ENCODE measurements at places on chromosomes 2 and 18.

DNA sequence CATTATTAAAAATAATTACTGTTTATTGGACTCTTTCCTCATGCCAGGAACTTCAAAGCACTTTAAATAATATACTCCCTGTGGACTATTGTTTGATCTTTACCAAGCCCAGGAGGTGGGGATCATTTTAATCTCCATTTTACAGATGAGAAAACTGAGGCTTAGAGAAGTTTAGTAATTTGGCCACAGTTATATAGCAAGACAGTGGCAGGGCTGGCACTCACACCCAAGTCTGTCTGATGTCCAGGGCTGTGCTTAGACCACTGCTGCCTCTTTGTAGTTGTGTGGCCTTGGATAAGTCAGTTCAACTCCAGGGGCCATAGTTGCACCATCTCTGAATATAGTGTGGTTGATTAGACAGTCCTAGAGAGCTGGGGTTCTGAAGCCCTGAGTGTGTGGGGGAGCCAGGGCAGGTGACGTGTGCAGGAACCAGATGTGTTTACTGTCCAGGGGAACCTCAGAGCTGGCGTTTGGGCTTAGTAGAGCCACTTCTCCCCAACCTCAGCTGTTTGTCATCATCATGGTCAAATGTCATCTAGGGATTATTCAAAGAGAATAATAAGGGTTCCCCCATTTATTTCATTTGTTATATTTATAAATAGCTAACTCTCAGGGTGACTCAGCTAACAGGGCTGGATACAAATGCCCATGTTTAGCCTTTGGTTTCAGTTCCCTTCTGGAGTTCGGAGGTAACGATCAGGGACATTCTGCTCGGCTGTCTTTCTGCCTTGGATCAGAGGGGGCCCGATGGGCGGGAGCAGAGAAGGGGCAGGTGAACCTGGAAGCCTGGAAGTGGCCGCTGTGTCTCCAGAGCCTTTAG lies 68.0 kb downstream of the BOLA3 start:
- no peak for DNase-seq

DNA sequence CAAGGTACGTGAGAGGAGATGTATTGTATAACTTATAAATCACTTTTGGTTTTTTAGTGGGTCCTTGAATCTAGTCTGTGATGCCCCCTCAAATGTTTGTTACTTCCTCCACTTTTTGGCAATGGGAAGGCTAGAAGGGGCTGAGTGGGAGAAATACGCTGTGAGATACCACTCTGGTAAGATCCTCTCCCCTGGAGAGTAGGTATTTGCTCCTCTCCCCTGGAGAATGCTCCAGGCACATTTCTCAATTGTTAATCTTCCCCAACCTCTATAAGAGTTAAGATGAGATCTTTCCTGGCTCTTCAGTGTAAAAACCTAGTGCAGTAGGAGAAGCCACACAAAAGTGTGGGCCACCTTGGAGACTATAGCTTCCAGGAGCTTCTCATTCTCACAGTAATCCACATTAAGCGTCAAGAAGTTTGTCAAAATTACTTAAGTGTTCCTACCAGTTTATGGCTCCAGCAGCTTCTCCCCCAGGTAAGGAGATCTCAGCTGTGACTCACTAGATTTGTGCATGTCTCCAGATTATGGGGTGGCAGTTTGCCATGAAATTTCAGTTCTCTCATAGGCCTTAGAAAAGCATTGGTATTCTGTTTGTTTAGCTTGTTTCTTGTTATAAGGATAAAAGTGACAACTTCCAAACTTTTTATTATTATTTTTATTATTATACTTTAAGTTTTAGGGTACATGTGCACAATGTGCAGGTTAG lies 182.6 kb downstream of the FSIP2 start:
- DNase-seq: no peak

GRCh38 chr2:121999264-121999663 lies 243.8 kb downstream of the TSN start:
- no peak for DNase-seq

GRCh38 chr2:231640641-231641111 lies 48.0 kb downstream of the TEX44 start:
- no peak for DNase-seq

DNA sequence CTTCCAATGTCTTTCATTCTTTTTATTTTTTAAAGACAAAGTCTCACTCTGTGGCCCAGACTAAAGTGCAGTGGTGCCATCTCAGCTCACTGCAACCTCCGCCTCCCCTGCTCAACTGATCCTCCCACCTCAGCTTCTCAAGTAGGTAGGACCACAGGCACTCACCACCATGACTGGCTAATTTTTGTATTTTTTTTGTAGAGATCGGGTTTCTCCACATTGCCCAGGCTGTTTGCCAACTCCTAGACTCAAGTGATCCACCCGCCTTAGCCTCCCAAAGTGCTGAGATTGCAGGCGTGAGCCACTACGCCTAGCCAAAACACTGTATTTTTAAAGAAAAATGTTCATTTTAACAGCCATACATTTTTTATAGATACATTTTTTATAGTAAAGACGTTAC lies 12.7 kb downstream of the GCKR start:
- no peak for DNase-seq

DNA sequence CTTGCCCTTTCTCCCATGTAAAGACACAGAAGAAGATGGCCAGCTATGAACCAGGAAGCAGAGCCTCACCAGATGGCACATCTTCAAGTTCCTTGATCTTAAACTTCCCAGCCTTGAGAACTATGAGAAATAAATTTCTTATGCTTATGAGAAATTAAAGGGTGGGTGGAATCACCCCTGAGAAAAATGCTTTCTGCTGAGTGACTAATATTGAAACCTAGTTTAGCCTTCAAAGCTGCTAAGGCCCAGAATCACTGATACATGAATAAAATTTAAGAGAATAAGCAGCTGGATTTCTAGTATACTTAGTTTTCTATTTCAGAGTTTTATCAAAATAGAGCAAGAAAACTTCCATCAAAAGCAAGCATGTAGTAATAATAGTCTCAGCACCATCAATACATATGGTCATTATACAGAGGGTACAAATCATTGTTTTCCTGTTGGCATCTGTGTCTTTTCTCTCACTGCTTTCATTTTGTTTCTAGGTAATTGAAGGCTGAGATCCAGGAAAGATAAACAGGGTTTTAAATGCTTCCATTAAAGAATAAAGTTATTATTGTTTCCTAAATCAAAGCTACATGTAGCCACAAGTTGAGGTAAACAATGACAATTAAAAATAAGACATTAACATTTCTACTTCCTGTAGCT lies 53.3 kb upstream of the COL5A2 start:
- no peak for DNase-seq

GRCh38 chr2:152176113-152176714 lies 651 bp upstream of the STAM2 start:
- no peak for DNase-seq

- DNase-seq: peak; percentile 31
Measured at GRCh38 chr2:38465789-38466127, 88.7 kb upstream of the ATL2 start.

- DNase-seq: no peak
Measured at GRCh38 chr2:20563833-20564232, 87.1 kb downstream of the HS1BP3 start.

DNA sequence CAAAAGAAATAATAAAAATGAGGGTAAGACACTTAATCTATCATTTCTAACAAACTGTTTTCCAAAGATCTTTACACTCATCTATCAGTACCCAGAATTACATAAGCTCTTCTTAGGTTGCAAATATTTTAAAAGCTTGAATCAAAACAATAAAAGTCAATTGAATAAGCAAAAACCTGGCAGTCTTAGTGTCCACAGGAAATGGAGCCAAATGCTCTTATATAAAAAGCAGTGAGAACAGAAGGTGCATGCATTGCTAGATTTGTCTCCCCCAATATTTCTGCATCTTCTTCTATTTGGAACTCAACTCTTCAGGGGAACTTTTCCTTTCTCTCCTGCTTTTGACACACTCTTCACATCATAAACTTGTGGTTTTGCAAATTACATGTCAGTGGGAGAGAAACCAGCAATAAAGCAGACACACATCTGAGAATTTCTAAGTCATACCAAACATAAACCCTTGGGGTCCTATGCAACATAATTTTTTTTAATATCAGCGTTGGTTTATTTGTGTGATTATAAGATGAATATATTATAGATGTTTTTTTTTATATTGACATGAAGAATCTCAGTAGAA lies 343.9 kb upstream of the ACVR2A start:
- DNase-seq: no peak

- DNase-seq: no peak
Measured at GRCh38 chr2:181356526-181357130, 100.6 kb upstream of the ITGA4 start.

DNA sequence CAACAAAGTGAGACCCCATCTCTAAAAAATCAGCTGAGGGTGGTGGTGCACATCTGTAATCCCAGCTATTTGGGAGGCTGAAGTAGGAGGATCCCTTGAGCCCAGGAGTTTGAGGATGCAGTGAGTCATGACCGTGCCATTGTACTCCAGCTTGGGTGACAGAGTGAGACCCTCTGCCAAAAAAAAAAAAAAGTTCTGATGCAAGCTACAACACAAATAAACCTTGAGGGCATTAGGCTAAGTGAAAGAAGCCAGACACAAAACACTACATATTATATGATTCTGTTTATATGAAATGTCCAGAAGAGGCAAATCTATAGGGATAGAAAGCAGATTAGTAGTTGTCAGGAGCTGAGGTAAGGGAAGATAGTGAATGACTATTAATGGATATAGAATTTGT lies 13.0 kb downstream of the YWHAQ start:
- no peak for DNase-seq

DNA sequence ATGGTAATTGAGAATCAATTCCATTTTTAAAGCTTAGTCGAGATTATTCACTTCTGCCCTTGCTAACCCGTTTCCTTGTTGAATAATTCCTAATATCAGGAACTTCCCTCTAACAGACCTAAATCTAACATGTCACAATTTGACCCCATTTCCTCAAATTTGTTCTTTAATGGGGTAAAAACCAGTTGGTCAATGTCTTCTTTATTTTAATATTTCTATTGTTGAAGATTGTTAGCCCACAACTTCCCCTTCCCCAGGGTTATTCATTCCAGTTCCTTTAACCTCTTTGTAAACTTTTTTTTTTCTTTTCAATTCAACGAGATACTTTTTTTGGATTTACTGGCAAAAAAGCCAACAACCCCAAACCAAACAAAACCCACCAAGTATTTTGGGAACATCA lies 7.3 kb downstream of the TNFRSF11A start:
- DNase-seq: no peak

DNA sequence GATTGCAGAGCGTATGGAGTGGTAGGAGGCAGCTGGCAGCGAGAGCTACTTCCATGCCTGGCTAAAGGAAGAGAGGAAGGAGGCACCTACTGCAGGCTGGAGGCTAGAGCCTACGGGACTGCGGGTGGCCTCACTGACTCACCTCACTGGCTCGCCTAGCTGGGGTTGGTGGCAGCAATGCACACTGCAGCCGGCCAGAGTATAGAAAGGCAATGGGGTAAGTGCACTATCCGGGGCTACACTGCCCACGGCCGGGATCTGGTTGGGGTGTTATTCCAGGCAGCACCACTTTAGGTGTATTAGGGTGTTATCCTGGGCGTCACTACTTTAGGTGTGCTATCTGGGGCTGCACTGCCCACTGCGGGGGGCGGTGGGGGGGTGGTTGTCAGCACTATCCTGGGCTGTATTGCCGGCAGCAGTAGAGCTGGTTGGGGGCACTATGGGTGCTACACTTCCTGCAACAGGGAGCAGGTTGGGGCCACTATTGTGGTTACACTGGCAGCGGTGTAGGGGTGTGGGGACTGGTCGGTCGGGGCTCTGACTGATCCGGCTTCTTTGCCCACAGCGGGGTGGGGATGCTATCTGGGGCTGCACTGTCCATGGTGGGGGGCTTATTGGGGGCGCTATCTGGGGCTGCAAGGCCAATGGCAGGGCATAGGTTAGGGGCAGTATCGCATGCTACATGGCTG lies 33.3 kb upstream of the ANKRD62 start:
- DNase-seq: no peak

- peak; percentile 22 for DNase-seq
Measured at GRCh38 chr2:84212611-84213314, 246.3 kb downstream of the SUCLG1 start.

DNA sequence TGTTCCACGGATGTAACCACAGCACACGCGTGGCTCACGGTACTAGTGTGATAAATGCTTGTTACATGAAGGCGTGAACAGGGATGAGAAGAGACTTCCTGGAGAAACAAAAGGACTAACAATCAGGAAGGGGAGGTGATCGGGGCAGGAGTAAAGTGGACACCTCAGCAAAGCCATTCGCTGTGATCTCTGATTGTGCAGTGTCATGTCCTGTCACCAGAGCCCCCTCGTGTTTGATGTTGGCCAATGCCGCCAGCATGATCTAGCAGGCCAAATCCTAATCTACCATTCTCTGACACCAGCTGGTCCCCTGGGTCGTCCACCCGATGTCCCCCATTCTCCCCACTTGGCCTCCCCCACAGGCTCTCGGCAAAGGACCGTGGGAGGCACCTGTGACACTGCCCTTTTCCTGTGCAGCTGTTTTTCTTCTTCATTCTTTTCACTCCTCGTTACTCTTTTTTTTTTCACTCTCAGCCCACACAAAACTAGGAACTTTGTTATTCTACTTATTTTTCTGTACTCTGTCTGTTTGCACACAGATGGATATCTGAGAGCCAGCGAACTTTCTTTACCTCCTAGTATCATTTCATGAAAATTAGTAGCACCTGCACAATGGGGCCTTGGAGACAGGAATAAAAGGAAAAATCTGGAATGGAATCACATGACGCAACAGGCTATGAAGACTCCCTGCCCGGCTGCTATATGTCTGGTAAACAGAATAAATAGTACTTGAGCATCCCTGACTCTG lies 146.8 kb downstream of the TGIF1 start:
- DNase-seq: peak; percentile 59

- DNase-seq: no peak
Measured at GRCh38 chr2:209511637-209512036, 87.8 kb downstream of the MAP2 start.

GRCh38 chr2:182378759-182379158 lies 48.1 kb downstream of the PDE1A start:
- DNase-seq: no peak

GRCh38 chr2:141569941-141570340 lies 560.9 kb downstream of the LRP1B start:
- no peak for DNase-seq

DNA sequence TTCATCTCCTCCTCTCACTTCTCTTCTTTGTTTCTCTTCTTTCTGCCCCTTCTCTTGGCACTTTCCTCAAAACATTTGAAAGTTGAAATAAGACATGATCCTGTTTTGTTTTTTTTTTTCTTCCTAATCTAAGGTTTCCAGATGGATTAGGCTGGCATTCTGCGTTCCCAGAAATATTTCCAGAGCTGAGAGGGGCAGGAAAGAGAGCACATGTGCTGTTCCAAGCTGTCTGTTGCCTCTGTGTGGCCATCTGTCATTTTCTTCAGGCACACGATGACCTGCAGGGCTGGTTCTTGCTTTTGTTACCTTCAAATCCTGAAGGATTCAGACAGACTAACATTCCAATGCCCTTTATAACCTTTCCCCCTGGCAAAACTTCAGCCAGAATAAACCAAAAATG lies 142.9 kb downstream of the RNF144A start:
- DNase-seq: no peak

- DNase-seq: no peak
Measured at GRCh38 chr18:32612651-32613050, 142.0 kb upstream of the GAREM1 start.

- no peak for DNase-seq
Measured at GRCh38 chr18:31403409-31403808, 26.8 kb downstream of the DSG4 start.
